ENCODE measurements at places on chromosomes 11 and 22.

DNA sequence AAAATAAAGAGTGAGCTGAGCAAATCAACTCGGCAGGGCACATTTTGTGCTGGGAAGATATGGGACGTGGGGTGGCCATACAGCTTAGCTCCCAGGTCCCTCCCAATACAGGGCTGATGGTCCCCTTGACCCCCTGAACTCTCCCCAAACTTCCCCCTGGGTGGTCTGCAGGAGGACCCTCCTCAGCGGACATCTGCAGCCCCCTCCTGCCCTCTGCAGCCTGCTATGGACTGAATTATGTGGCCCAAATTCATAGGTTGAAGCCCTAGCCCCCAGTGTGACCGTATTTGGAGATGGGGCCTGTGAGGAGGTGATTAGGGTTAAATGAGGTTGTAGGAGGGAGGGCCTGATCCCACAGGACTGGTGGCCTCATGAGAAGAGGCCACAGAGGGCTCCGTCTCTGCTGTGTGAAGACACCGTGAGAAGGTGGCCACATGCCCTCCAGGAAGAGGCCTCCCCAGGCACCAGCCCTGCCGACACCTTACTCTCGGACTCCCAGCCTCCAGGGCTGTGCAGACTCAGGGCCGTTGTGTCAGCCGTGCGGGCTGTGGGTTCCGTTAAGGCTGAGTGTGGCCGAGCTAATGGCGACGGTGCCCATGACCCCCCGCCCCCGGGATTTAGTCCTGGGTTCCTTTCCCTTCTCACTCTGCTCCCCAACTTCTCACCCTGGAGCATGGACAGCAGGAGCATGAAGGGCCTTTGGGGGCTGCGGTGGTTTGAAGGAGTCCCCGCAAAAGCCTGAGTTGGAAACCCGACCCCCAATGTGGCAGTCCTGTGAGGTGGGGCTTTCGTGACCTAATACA, 1042.8 kb downstream of the BRD1 start:
- no peak for DNase-seq

GRCh38 chr11:34478845-34479663, 34.5 kb downstream of the ELF5 start:
- DNase-seq, result no peak

DNA sequence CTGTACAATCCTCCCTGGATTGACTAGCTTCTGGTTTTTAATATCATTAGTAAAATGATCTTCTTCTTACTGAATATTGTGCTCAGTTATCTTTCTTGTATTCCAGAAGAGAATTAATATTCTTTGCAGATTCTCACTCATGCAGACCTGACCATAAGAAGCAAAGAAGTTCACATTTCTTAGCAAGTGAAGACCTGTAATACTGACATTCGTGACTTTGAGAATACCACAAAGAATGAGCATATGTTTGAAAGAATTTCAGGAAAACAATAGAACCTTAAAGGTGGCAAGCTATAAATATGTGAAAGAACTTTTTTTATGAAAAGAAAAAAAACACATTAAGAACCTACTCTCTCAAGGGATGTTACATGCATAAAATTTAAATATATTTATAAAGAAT, 371.6 kb downstream of the JRKL start:
- DNase-seq, result no peak

GRCh38 chr22:26931471-26931870, 274.1 kb downstream of the MIAT start:
- no peak for DNase-seq

- no peak for DNase-seq
Observed at GRCh38 chr22:45948081-45948648, 28.8 kb downstream of the WNT7B start.

DNA sequence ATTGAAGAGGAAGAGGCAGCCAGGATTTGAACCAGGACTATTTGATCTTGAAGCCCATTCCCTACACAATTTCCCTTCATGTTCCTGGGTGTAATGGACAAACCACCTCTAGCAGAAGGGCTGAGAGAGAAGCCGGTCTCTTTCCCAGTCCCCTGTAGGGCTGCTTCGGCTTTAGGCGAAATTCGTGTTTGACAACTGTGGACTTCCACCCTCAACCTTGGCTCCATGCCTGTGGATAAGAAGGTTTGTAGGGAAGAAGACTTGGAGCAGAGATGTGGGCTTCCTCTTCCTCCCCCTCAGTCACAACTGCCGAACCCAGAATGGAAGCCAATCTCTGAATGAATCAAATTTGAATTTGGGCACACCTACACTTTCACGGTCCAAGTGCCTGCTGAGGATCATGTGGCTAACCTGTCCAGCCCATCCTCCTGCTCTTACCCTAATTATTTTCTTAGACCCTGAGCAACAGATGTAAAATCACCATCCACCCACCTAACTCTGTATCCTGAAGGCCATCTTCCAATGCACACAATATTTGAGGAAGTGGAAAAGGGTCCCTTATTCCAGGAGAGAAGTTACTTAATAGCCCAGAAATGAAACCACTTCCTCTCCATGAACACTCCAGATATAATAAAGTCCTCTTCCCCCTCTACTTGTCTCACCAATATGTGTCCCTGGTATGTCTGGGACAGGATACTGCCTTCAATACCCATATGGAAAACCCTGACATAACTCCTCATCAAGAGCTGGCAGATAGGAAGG, 10.1 kb upstream of the SCN2B start:
- DNase-seq, result no peak

DNA sequence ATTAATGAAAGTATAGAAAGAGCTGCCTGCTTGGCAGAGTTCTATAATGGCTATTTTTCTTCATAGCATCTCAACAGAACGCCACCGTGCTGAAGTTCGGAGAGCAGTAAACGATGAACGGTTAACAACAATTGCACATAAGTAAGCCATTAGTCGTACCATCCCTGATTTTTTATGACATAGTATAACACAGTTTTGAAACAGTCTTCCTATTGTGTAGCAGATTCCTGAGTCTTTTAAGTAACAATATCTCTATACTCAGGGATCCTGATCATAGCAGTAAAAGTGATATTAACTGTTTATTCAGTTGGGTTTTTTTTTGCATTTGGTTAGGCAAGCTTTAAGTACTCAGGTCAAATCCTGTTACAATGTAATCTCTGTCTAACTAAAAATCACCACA, 8.4 kb downstream of the EMSY start:
- DNase-seq, result no peak

GRCh38 chr22:26442086-26442756, 13.2 kb downstream of the ASPHD2 start:
- DNase-seq, result no peak

DNA sequence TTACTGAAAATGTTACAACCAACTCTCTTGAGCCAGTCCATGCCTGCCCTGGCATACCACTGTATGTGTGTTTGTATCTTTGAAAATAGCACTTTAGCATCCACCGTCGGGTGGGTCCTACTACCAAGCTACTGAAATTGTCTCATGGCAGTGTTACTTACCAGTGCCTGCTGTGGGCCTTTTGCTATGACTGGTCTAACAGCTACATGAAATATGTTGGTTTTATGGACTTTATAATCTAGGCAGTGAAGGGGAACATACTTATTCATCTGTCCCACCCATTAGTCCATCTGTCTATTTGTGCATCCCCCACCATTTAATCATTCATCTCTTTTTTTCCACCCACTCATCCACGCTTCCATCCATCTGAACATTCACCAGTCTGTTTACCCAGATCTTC, 106.0 kb downstream of the NAV2 start:
- DNase-seq, result no peak

DNA sequence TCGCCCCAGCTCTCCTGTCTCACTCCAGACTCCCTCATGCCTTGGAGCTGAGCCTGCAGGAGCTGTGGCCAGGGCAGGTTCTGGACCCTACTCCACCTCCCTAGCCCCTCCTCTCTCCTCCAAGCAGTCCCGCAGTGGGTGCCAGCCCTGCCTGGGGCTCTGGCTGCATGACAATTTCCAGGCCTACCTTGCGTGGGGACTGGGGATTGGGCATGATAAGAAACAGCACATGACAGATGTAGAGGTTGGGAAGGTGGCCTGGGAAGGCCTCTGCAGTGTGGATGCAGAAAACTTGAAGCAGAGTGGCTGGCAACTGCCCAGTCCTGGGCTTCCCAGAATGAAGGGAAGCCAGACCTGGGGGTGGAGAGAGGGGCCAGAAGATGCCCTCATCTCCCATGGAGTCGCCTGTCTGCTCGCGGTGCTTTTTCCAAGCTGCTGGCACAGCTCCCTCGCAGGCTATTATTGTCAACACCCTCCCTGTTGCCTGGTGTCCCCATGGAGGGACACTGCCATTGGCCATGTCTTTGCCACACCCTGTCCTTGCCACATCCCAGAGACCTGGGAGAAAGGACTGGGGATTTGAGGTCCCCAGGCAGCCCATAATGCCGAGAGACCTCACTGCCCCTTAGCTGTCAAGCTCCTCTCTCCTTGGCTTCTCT, 48.9 kb upstream of the CDON start:
- no peak for DNase-seq

GRCh38 chr22:18121954-18122554, 11.4 kb downstream of the TUBA8 start:
- DNase-seq, result no peak

GRCh38 chr11:91625495-91625894, 599.1 kb upstream of the FAT3 start:
- no peak for DNase-seq

GRCh38 chr11:8082391-8083087, 1.5 kb downstream of the TUB start:
- no peak for DNase-seq

- DNase-seq, result no peak
Observed at GRCh38 chr11:47253660-47254059, 4.1 kb upstream of the NR1H3 start.

DNA sequence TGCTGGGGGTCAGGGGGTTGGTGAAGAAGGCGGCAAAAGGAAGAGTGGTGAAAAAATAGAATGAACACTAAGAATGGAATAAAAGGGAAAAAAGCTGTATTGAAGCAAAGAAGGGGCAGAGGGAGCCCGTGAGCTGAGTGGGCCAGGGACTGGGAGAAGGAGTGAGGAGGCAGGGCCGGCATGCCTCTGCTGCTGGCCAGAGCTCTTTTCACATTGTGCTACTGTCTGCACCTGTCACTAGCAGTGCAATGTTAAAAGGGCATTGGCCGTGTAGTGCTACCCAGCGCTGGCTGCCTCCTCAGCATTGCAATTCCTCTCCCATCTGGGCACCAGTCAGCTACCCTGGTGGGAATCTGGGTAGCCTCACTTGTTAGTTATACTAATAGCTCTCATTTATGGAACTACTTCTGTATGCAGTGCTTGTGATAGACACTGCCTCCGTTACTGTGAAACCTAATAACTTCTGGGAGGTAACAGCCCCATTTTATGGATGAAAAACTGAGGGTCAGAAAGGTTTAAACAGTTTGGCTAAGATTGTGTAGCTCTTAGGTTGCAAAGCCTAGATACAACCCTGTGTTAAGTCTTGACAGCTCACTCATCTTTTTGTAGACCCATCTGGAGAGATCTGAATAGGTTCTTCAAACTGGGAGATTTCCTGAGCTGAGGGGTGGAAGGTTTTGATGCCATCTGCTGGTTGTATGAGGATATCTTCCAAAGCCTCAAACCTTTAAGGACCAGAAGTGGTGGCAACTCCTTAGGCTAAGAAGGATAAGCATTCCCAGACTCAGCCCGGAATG, 8.5 kb downstream of the YPEL4 start:
- DNase-seq, result no peak

DNA sequence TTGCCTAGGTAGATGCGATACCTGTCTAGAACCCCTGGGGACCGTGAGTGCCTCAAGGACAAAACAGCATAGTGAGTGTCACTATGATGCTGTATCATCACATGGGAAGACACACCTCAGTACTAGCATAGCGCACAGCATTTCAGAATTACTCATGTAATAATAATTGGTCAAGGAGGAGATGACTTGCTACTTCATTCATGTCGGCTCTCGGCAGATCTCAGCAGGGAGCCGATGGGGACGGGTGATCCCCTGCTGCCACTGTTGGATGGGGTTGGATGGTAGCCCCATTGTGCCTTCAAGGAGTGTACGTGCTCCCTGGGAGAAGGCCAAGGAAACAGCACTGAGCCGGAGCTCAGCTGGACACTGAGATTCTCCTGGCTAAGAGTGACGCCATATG, 186.9 kb downstream of the EFCAB6 start:
- DNase-seq, result no peak

- DNase-seq, result no peak
Observed at GRCh38 chr22:36768616-36769015, 7.3 kb downstream of the IFT27 start.

DNA sequence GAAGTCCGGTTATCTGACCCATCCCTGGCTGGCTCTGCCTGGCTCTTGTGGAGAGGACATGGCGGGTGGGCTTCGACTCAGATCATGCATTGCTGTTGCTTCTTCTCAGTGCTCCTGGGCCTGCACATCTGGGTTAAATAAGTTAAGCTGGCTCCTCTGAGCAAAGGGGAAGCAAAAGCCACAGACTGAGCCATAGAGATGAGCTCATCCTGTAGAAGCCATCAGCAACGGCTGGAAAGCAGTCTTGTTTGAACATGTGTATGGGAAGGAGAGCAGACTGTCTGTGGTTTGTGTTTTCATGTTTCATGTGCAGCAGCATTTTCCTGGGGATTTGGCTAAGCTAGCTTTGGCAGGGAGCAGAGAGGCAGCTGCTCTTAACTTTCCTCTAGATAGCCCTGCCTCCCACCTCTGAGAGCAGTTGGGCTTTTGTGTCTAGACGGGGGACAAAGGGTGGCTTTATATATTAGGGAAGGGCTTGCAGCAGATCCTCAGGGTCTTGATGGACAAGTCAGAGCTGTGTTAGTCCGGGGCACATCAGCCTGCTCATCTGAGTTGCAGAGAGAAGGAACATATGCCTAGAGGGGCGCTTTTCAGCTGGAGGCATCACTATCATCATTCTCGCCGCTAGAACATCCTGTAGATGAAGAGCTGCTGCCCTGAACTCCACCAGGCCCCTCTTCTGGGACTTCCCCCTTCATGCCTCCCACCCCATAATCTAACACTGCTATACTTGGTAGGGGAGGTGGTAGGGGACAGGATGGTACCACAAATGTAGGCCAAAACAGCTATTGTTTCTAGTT, 14.9 kb downstream of the DCPS start:
- DNase-seq, result no peak

- DNase-seq, result no peak
Observed at GRCh38 chr11:76206327-76207081, at the start of gene WNT11. WNT11 (minus strand) TSS chr11:76206502; CDS start chr11:76206407, 95 bp downstream.

GRCh38 chr11:75468534-75469340, 35.7 kb upstream of the KLHL35 start:
- no peak for DNase-seq

GRCh38 chr11:33898957-33899356, 7.1 kb upstream of the LMO2 start:
- no peak for DNase-seq

DNA sequence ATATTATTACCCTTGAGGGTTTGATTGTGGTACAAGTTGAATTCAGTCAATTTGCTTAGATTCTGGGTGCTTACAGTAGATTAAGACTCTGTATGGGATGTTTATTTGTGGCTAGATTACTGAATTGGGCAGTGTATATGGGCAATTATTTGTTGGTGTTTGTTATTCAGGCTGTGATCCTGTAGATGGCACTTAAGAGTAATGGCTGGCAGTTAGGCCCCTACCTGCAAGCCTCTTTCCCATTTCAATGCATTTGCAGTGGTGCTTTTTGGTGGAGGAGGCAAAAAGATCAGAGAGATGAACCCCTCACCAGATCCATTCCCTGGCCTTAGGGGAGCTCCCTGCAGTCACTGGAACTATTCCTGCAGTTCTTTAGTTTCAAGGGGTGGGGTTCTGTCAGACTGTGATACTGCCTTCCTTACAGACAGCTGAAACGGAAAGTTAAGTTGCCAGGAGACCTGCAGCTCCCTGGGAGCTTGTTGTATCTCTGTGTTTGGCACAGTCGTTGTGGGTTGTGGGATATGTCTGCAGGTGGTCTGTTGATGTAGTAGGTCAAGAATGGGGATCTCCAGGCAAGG, 199.5 kb downstream of the AASDHPPT start:
- no peak for DNase-seq
